Brain (organoid and tissue), 16 donors: ENCODE measurements at places on chromosomes 13 and 19.
A peak's percentile ranks its signal among the peaks of the same experiment; 100 is the strongest.

DNA sequence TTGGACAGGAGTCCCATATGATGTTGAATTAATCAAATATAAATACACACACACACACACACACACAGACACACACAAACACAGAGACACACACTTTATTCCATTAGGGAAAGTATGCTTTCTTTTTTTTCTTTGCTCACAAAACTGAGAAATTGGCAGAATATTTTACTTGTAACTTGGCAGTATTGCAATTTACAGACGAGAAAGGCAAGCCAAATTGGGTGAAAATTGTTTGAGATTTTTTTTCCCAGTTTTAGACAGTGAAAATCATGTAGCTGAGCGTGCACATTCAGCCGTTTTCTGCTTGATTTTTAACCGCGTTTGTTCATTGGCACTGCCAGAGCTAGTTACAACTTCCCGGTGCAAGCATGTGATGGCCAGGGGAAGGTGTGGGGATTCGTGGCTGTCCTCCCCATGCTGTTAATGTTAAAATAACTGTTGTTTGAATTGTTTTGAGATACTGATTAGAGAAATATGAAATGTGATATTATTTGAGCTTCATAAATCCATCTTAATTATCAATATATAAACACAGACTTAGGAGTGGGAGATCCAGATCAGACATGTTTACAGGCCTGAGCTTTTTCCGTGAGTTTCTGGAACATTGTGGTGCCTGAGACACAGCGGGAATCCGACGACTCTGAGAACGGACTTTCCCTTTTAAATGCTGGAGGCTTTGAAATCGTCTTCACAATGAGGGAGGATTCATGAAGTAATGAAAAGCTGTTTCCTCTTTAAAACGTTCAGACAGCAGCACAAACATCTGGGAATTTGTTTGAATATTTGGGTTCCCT, 125.5 kb downstream of the KCNRG start:
- DNase-seq: peak; percentile 32

- no peak for DNase-seq
Measured at GRCh38 chr19:18480006-18480691, 41.7 kb downstream of the ELL start.

GRCh38 chr13:62320129-62321108, 904.8 kb upstream of the PCDH20 start:
- DNase-seq: peak; percentile 83

DNA sequence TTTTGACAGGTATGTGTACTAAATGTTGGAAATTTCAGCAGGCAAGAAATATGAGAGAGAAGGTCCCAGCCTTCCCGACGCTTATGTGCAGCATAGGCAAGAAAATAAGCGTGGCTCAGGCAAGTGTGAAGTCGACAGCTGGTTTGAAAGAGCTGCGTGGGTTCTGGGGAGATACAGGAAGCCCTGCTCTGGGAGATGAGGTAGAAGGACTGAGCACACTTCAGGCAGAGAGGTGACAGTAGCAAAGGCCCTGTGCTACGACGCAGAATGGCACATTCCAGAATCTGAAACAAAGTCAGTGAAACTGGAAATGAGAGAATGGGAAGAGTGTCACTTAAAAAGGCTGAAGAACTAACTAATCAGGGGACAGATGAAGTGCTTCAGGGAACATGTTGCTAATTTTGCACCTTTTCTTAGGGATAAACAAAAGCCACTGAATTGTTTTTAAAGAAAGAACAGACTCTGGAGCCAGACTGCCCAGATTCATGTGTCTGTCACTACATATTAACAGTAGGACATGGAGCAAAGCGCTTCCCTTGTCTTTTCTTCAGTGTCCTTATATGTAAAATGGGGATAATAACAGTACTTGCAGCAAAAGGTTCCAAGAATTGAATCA, 160.1 kb downstream of the SPRY2 start:
- peak; percentile 20 for DNase-seq

DNA sequence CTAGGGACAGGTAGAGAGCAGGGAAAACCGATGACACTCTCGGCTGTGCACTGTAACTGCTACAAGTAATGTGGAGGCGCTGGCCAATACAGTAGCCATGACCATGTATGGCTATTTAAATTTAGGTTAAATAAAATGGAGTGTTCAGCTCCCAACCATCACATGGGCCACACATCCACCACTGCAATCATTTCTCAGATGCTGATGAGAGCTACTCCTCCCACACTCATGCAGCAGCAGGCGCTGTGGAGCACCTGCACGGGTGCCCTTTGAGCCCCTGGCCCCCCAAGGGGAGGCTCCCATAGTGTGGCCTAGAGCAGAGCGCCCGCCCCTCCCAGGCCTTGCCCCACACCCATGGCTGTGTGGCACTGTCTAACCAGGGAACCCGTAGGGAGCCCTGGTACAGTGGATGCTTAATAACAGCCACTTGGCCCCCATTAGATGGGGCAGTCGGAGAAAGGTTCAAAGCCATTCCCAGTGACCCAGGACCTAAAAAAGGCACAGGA, 6.0 kb downstream of the ACP4 start:
- no peak for DNase-seq

DNA sequence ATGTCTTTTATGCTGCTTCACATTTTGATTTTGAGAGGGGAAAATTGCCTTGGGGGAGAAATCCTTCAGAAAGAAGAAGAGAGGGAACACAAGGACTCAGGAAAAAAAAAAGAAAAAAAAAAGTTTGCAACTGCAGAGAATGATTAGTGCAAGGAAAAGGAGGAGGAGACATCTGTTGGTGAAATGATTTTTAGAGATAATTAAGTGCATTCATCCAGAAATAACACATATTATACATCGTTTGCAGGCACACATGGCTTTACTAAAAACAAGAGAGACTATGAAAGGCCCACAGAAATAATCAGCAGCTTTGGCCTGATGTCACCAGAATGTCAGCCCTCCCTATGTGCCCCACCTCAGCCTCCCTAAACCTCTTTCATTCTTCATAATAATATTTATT, 1058.2 kb downstream of the PCDH9 start:
- peak; percentile 67 for DNase-seq

DNA sequence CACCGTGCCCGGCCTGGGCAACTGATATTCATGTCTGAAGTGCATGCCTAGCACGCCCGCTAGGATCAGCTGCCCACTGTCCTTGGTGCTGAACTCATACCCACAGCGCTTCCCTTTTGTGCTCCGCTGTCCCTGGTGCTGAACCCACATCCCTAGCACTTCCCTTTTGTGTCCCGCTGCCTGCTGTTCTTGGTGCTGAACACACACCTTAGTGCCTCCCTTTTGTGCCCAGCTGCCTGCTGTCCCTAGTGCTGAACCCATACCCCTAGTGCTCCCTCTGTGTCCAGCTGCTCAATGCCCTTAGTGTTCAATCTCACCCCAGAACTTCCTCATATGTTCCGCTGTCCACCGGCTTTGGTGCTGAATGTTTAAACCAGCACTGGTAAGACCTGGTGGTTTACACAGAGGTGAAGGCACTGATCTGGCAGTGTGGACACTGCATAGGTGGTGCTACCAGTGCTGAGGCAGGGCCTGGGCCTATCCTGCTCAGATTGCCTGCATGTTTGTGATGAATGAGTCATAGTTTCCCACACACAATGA, 26.3 kb upstream of the SIGLEC11 start:
- peak; percentile 50 for DNase-seq

GRCh38 chr13:42078128-42078808, 29.8 kb downstream of the DGKH start:
- DNase-seq: no peak

- no peak for DNase-seq
Measured at GRCh38 chr19:13146763-13147563, 3.2 kb downstream of the STX10 start.
